ENCODE measurements at places on chromosomes 2 and 18.

DNA sequence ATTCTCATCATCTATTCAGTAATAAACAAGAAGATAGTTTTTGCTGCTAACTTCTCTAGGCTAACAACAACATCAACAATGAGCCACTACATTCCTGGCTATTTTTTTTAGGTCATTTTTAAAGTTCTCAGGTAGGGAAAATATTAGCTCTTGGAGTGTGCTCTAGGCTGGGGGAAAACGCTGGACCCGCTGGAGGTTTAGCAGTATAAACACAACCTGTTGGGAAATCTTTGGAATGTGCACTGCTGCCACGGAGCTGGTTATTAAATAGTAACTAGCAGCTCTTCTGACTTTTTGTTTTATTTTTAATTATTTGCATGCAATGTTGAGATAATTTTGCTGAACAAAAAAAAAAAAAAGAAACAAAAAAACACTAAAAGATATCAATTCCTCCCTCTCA lies 892.1 kb upstream of the ACVR2A start:
- DNase-seq, result no peak

DNA sequence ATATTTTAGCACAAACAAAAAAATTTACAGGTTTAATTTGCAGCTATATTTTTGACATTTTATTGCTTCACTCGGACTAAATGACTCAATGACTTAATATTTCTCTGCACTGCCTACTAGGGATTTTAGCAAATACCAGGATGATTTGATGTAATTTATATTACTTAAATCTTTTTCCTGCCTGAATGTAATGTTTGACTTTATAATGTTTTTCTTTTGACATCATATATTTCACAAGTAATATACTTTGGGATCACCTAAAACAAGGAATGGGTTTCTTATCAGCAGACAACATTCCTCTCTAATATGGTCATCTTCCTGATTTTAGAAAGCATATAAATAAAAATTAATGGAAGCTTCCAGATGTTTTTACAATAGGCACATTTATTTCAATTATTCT lies 253.2 kb upstream of the EPC2 start:
- no peak for DNase-seq

DNA sequence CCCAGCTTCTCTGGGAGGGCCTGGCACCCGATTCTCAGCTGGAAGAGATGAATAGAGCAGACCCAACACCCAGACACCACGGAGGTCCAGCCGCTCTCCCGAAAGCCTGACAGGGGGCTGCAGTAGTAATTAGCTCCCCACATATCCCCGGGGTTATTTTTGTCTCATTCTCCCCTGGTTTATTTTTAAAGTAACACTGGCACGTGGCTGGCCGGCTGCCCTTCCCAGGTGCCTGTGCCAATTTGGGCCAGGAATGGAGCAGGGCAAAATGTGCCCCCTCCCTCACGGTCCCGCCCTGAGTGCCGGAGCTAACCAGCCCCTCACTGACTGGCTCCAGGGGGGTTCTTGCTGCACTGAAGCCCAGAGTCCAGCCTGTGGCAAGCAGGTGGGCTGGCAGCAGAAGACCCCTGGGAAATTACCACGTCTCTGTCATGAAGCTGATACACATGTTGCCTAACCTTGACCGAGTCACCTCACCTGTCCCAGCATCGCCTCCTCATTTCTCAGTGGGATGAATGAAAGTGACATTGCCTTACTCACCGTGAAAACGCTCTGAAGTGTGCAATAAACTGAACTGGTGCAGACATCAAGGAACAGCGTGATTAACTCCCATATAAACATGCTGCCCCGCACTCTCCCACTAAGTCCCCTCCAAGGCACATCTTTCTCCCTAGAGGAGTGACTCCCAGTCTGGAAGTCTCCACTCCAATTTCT lies 18.4 kb downstream of the KCNK3 start:
- DNase-seq, result no peak

- no peak for DNase-seq
Observed at GRCh38 chr18:5521000-5521399, 22.8 kb downstream of the EPB41L3 start.

- DNase-seq, result no peak
Observed at GRCh38 chr18:75678627-75679026, 251.1 kb upstream of the SMIM21 start.

Data from left forelimb (tissue), 1 donor.